Stimulated activated naive B cell treated with anti-CD40 and anti-IgM and Interleukin-4, amounts not matched to agents 10 μg/mL and 1 μg/mL and 100 μg/mL, for 72 hours (primary cell): ENCODE measurements at places on chromosomes 7 and 10.

GRCh38 chr10:112184052-112184371, 447 bp upstream of the GPAM start:
- peaks cover 28% of the 10 kb centered on the region for H3K36me3 ChIP-seq
- H3K4me1 ChIP-seq = peaks cover 16% of the 10 kb centered on the region
- no peak for DNase-seq
- peaks cover 6% of the 10 kb centered on the region for H3K27me3 ChIP-seq
- H3K4me3 ChIP-seq = peak overlapping the region; percentile 93

DNA sequence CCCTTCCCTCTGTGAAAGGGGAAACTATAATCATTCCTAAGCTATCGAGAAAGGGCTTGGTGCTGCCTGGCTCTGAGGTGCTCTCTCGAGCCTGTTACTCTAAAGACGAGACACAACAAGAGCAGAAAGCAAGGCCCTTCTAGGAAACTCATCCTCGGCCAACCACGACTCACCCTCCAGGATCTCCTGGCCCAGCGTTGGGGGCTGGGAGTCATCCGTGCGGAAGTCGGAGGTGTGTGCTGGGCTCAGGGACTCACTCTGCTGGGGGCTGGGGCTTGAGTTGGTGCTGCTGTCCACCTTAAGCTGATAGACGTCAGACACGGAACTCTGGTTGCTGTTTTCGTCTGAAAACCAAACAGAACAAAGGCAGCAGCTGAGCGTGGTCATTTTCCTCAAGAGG, 17.6 kb upstream of the BAZ1B start:
- DNase-seq = no peak
- peaks cover 61% of the 10 kb centered on the region for H3K36me3 ChIP-seq
- H3K27ac ChIP-seq = no peak overlapping the region
- H3K4me3 ChIP-seq = no peak overlapping the region

GRCh38 chr7:29356631-29357030, 162.1 kb downstream of the CHN2 start:
- H3K27ac ChIP-seq = no peak overlapping the region
- H3K4me1 ChIP-seq = no peaks in the 10 kb centered on the region
- H3K27me3 ChIP-seq = no peaks in the 10 kb centered on the region

- H3K36me3 ChIP-seq = peaks cover 14% of the 10 kb centered on the region
- no peak for DNase-seq
- no peak overlapping the region for H3K27ac ChIP-seq
- peaks cover 22% of the 10 kb centered on the region for H3K4me1 ChIP-seq
Measured at GRCh38 chr10:74917481-74918077, 91.2 kb downstream of the KAT6B start.

GRCh38 chr10:45374350-45375052, 485 bp downstream of the ALOX5 start:
- H3K36me3 ChIP-seq = peaks cover 17% of the 10 kb centered on the region
- H3K27me3 ChIP-seq = no peaks in the 10 kb centered on the region
- peak overlapping the region; percentile 91 for H3K27ac ChIP-seq
- H3K4me1 ChIP-seq = peaks cover 57% of the 10 kb centered on the region
- peak; percentile 49 for DNase-seq

DNA sequence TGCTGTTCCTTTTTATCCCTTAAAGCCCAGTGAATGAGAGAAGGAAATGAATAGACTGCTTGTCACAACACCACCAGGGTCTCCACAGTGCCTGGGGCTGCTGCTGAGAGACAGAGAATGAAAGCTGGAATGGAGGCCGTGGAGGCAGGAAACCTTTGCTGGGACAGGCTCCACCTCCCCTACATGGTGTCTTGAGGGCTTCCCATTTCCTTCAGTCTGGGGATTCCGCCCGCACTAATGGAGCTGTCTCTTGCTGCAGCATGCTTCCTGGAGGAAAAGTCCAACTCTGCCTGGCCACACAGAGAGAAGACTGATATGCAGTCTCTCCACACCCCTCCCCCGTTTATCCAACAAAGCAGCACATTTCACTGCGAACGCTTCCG, 54.5 kb downstream of the LRRC4 start:
- no peak overlapping the region for H3K4me3 ChIP-seq
- peaks cover 83% of the 10 kb centered on the region for H3K36me3 ChIP-seq
- no peak for DNase-seq
- peaks cover 9% of the 10 kb centered on the region for H3K4me1 ChIP-seq
- no peak overlapping the region for H3K27ac ChIP-seq

DNA sequence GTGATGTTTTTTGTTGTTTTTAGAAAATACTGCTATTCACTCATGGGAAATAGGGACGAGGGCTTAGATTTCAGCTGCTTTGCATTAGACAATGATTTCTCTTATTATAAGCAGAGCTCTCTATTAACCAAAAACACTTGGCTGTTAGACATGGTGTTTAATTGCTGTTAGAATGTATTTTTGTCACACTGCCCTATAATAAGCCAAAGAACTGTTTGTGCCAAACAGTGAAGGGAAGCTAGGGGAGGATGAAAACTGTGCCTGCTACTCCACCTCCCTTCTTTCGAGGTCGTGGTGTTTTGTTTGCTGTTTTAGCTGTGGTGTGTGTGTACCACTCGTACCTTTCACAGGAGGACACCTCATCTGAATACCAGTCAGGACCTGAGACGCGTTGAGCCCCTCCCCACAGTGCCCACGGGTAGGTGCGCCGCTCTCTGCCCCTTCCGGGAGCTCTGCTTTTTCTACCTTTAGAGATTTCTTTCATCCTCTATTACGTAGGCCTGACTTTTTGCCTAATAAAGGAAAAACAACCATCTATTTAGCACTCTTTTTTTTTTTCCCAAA, 57.9 kb downstream of the CUX1 start:
- no peaks in the 10 kb centered on the region for H3K36me3 ChIP-seq
- H3K4me1 ChIP-seq = peaks cover 12% of the 10 kb centered on the region
- H3K27ac ChIP-seq = no peak overlapping the region
- no peak overlapping the region for H3K4me3 ChIP-seq

DNA sequence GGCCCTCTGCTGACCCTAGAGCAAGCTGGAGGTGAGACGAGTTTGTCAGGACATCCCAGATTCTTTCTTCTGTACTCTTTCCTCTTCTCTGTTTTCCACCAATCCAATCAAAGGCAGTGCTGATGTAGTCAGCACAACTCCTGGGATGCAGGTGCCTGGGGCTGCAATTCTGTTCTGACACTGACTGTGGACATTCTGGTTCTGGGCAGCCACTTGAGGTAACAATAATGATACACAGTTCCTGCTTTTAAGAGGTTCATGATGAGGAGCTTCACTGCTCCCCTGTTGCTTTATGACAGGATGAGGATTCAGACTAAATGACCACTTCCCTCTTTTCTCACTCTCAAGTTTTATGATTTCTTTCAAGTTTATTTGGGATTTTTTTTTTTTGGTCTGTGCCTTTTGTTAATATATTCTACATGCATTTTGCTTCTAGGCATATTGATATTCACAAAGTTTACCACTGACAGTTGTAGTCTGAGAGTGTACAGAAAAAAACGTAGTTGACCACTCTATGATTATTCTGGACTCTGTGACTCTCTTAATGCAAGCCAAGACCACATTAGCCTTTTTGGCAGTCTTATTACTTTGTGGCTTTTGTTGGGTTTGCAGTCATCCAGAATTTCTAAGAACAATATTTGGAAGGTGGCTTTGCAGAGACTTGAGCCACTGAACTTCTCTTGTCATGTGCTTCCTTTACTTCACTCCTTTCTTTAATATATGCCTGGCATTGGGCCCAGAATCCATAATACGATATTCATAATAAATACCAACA, 247.6 kb downstream of the AUTS2 start:
- peaks cover 42% of the 10 kb centered on the region for H3K4me1 ChIP-seq
- DNase-seq = peak; percentile 36
- H3K27me3 ChIP-seq = no peaks in the 10 kb centered on the region
- H3K36me3 ChIP-seq = peaks cover 3% of the 10 kb centered on the region
- peak overlapping the region; percentile 39 for H3K4me3 ChIP-seq
- H3K27ac ChIP-seq = peak overlapping the region; percentile 60

DNA sequence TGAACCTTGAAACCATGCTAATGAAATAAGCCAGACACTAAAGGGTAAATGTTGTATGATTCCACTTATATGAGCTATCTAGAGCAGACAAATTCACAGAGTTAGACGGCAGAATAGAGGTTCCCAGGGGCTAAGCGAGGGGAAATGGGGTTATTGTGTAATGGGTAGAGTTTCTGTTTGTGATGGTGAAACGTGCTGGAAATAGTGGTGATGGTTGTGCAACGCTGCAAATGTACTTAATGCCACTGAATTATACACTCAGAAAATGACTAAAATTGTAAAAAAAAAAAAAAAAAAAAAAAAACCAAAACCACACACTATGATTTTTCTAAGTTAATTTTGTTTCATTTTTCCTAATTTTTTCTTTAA, 30.0 kb downstream of the SFXN4 start:
- H3K27me3 ChIP-seq = no peaks in the 10 kb centered on the region
- peaks cover 26% of the 10 kb centered on the region for H3K4me1 ChIP-seq
- DNase-seq = no peak
- no peak overlapping the region for H3K27ac ChIP-seq
- no peak overlapping the region for H3K4me3 ChIP-seq
